ENCODE measurements at places on chromosomes 13 and 19.

DNA sequence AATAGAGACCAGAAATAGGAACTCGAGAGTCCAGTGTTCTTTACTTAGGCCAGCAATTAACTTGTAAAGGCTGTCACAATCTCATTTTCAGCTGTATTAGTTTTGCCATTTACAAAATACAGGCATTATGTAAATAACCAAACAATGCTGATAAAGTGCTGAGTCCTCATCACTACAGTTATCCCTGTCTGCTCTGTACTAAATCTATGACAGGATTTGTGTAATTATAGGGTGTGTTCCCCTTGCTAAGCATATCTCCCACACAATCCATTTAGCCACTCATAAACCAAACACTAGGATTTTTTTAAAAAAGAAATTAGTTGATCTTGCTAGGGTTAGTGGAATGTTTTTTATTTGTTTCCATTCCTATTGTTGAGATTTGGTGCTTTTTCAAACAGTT, 23.2 kb downstream of the PDX1 start:
- DNase-seq = no peak

DNA sequence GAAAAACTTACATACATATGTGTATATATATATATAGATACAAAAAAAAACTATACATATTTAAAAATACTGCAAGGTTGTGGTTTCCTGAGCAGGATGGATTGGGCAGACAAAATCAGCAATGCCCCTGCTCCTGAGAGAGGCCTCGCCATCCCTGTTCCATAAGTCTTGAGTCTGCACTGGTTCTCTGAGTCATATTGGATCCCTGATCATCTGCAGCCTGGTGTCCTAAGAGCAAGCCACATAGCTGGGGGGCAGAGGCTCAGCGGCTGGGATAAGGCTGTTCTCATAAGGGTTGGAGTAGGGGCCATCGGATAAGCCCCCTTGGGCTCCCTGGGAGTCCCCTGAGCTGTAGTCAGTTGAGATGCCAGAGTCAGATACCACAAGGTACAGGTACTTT, 3.3 kb downstream of the SWSAP1 start:
- no peak for DNase-seq

GRCh38 chr19:42325896-42326771, 699 bp downstream of the MEGF8 start:
- DNase-seq = no peak

DNA sequence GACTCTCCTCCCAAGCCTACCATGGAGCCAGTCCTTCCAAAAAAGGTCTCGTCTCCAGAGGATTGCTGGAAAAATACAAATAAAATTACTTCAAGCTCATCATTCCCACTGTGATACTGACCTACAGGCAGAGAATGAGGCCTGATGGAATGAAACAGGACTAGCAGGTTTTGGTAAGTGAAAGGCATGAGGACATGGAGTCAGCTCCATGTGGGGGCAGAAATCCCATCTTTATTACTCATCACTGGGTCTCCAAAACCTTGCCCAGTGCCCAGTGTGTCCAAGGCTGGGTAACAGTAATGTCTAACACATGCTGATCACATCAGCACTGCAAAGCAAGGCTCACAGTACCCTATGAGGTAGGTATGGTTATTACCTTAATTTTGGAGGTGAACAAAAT, 235.4 kb downstream of the DNAJC15 start:
- no peak for DNase-seq

- no peak for DNase-seq
These were observed 787.8 kb upstream of the PRR20A start for GRCh38 chr13:56352901-56353300.

- DNase-seq = no peak
These were observed 211.5 kb upstream of the MIR17HG start for GRCh38 chr13:91135968-91136367.

DNA sequence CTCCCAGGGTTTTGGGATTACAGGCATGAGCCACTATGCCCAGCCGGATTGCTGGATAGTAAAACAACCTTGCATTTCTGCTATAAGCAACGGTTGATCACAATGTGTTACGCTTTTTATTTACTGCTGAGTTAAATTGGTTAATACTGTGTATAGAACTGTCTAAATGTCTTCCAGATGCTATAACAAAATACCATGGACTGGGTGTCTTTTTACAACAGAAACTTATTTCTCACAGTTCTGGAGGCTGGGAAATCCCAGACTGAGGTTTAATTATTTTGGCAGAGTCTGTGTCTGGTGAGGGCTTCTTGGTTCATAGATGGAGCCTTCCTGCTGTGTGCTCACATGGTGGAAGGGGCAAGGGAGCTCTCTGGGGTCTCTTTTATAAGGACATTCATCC, 65.5 kb downstream of the ING1 start:
- no peak for DNase-seq

- DNase-seq = no peak
These were observed 99.6 kb downstream of the ING1 start for GRCh38 chr13:110812869-110813645.

DNA sequence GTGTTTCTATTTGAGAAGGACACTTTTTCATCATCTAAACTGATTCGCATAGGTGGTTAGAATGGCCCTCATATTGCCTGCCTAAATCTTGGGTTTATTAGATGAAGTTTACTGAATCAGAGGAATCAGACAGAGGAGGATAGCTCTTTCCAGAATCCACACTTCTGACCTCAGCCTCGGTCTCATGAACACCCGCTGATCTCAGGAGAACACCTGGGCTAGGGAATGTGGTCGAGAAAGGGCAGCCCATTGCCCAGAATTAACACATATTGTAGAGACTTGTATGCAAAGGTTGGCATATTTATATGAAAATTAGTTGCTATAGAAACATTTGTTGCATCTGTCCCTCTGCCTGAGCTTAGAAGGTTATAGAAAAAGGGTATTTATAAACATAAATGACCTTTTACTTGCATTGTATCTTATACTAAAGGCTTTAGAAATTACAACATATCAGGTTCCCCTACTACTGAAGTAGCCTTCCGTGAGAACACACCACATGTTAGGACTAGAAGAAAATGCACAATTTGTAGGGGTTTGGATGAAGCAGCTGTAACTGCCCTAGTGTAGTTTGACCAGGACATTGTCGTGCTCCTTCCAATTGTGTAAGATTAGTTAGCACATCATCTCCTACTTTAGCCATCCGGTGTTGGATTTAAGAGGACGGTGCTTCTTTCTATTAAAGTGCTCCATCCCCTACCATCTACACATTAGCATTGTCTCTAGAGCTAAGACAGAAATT, 103.8 kb downstream of the TNFRSF19 start:
- DNase-seq = no peak

- no peak for DNase-seq
These were observed 188.2 kb downstream of the GPC5 start for GRCh38 chr13:91586609-91587008.

GRCh38 chr13:37918751-37919150, 49.2 kb upstream of the TRPC4 start:
- no peak for DNase-seq

GRCh38 chr13:27917121-27917947, 2.5 kb upstream of the PDX1 start:
- no peak for DNase-seq

DNA sequence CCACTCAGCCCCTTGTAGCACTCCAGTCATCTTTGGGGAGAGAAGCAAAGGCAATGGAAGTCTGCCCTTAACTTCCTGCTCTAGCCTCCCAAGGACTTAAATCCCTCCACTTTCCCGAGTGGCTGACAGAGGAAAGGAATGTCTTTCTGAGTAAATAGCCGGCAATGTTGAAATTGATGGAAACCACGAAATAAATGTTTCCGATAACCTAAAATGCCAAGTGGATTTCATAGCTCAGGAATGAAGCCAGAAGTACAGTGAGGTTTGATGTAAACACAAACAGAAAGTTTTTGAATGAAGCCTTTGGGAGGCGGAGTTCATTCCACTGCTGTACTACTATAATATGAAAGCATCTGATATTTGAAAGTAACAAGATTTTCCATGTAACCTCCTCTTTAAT, 14.0 kb upstream of the TBC1D4 start:
- no peak for DNase-seq

- DNase-seq = no peak
These were observed 23.4 kb upstream of the EID2 start for GRCh38 chr19:39563408-39563807.

GRCh38 chr13:48813518-48813917, 159.8 kb downstream of the CYSLTR2 start:
- no peak for DNase-seq

- DNase-seq = no peak
These were observed 154.7 kb upstream of the SGCG start for GRCh38 chr13:23025864-23026608.

DNA sequence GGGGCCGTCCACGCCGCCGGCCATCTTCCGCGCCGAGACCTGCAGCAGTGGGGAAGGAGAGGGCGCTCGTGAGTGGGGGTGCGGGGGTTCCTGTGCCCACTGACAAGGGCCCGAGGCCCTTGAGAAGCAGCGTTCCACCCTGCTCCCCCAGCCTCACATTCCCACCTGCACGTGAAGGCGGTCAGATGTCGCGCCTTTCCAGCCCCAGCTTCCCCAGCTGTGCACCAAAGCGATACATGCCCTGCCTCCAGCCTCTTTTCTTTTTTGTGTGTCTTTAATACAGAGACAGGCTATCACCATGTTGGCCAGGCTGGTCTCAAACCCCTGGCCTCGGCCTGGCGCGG, 11.5 kb downstream of the ZBTB7A start:
- DNase-seq = no peak

- no peak for DNase-seq
These were observed 229.8 kb downstream of the LHFPL6 start for GRCh38 chr13:39373145-39373544.

DNA sequence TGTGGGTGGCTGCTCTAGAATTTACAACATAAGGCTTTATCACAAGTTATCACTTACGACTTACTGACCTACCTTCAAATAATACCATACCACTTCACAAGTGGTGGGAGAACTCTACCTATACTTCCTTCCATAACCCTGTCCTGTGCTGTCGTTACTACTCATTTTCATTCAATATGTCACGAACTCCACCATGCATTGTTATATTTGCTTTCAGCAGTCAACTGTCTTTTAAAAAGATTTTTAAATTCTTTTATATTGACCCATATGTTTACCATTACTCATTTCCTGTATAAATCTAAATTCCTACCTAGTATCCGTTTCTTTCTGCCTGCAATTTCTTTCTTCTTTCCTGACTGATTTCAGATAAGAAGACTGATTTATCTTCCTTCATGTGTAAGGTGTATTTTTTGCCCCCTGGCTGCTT, 200.0 kb downstream of the KLF12 start:
- no peak for DNase-seq

DNA sequence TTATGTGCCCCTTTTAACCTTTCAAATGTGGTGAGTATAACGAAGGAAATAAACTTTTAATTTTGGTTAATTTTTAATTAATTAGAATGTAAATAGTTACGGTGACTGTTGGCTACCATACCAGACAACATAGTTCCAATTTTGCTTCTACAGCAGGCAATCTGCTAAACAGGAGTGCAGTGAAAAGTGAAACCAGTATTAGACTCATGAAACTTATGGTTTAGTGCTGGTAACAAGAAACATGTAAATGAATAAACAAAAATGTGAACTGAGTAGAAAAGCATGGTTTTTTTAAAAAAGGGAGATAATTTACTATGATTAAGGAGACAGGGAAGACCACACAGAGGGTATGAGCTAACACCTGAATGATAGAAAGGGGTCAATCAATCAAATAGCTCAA, 478.4 kb downstream of the PCDH9 start:
- DNase-seq = no peak

DNA sequence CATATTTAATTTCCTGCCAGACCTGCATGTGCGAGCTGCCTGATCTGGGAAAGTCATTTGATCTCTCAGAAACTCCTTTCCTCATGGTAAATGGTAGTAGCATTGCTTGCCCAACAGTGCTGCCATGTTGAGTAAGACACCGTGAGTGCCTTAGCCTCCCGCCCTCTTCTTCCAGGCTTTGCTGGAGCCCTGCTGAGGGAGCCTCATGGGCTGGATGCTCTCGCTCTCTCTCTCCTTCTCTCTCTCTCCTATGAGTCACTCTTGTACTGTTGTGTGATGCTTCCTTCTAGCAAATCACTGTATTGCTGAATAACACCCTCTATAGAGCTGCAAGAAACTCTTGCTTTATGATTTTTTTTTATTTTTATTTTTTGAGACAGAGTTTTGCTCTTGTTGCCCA, 365.5 kb downstream of the UQCRFS1 start:
- DNase-seq = no peak

- DNase-seq = no peak
These were observed 50.4 kb downstream of the C13orf46 start for GRCh38 chr13:113923376-113924063.

- DNase-seq = no peak
These were observed 533 bp downstream of the LRCH1 start for GRCh38 chr13:46553521-46553885.

DNA sequence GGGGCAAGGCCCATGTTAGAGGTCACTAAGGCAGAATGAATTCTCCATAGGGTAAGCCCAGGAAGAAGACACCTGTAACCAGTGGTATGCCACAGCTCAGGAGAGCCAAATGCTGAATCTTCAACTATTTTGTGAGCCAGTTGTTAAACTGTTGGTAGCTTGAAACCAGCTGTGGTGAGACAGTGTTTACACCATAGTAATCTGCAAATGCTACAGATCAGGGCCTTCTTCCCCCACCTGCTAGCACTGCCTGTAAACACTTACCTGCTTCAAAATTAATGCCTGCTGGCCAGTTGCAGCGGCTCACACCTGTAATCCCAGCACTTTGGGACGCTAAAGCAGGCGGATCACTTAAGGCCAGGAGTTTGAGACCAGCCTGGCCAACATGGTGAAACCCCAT, 12.1 kb downstream of the FBXL12 start:
- DNase-seq = no peak

GRCh38 chr13:29525757-29526156, 69.7 kb downstream of the SLC7A1 start:
- no peak for DNase-seq

DNA sequence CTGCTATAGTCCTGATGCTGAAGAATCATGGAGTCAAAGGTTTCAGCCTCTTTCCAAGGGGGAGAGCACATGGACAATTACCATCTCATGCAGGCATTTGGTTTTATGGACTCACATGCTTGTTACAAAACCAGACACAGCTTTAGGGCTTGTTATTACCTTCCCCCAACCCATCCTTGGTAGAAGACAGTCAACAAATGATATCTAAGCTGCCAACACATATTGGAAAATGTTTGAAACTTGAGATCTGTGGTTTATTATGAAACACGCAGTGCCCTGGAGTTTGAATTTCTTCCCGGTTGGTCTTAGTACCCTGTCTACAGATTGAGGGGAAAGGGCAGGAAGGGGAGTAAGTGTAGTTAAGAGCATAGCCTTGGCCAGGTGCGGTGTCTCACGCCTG, 12.5 kb upstream of the CYP2A6 start:
- DNase-seq = no peak

Measured in SIG-M5 (cell line).